ENCODE measurements at places on chromosomes 6 and 20.

DNA sequence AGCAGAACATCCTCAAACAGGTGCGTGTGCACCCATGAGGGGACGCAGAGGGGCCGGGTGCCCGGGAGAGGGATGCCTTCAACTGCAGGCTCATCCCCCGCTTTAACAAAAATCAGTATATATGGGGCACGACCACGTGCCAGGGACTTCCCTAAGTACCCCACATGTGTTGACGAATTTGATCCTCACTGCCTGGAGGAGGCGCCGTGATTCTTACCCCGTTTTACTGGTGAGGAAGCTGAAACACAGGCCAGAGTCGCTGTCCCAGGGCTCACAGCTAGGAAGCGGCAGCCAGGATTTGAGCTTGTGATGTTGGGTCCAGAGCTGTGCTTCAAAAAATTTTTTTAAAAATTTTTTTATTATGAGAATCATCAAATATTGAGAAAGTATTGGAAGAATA lies 44.8 kb downstream of the ITPR3 start:
- no peak for DNase-seq

DNA sequence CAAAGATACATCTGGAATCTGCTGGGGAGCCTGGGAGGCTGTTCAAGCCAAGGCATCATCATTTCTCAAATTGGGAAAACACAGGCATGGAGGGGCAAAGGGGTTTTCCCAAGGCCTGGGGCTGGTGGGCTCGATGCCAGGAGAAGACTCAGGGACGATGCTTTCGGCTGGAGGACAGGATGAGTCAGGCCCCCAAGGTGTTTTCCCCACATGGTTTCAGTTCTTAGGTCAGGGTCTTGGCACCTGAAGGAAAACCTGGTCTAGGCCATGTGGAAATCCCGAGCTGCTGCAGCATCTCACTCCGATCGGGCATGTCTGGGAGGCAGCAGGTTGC lies 348.1 kb downstream of the CDC5L start:
- no peak for DNase-seq

GRCh38 chr6:64175296-64175695 lies 539.7 kb downstream of the PHF3 start:
- no peak for DNase-seq

DNA sequence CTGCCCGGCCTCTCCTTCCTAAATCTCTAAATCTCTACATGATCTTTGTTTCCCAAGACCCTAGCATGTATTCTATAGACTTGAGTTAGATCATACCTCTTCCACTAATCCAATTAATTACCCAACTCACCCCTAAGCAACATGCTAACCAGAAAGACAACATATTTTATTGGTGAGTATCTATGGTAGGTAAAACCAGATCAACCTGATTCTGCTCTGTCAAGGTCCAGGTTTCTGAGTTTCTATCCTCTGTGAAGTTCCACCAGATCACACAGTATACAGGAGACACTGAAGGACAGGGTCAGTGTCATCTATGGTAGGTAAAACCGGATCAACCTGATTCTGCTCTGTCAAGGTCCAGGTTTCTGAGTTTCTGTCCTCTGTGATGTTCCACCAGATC lies 363.2 kb upstream of the MARCKS start:
- no peak for DNase-seq

DNA sequence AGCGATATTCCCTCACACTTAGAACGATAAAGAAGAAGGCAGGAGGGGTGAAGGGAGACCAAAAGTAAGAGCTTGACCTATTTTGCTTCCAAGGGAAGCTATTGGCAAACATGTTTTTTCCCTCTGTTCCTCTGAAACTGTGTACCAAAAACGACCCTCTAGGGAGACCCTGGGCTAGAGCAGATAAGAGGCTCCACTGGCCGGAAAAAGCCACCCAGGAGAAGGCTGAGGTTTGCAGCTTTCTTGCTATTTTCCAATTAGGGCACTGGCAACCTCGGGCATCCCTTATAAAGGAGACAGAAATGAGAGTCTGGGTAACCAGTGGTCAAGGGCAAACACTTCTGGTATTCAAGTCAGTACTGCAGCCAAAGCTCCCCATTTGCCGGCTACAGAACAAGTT lies 168.0 kb downstream of the KIF16B start:
- DNase-seq, result no peak

GRCh38 chr20:58698741-58699622 lies 6.4 kb downstream of the NPEPL1 start:
- no peak for DNase-seq

GRCh38 chr20:1436263-1436662 lies 30.4 kb downstream of the NSFL1C start:
- DNase-seq, result no peak
